SHP77 treated with DMSO at 0.1 percent for 48 hours (cell line): ENCODE measurements at places on chromosomes 2 and 18.

- no peak for DNase-seq
Observed at GRCh38 chr2:228828397-228828796, 442.7 kb downstream of the PID1 start.

- no peak for DNase-seq
Observed at GRCh38 chr2:89850481-89850880, 1159.0 kb downstream of the RPIA start.

GRCh38 chr2:233990261-233990798 lies 60.2 kb upstream of the SPP2 start:
- DNase-seq: no peak

DNA sequence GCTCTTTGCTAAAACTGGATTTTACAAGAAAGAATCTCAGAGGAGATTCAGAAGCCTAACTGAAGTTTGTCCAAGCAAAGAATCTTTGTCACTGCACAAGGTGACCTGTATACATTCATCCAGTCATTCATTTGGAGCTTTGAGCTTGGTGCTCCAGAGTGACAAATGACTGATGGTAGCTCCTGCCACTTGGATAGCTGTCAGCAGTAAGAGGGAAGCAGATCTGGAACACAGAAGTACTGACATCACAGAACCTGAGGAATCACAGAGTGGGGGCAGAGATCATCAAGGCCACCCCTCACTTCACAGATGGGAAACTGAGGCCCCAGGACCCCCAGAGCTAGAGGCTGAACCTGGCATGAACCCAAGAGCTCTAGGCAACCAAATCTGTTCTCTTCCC lies 28.8 kb upstream of the IGFBP2 start:
- no peak for DNase-seq

DNA sequence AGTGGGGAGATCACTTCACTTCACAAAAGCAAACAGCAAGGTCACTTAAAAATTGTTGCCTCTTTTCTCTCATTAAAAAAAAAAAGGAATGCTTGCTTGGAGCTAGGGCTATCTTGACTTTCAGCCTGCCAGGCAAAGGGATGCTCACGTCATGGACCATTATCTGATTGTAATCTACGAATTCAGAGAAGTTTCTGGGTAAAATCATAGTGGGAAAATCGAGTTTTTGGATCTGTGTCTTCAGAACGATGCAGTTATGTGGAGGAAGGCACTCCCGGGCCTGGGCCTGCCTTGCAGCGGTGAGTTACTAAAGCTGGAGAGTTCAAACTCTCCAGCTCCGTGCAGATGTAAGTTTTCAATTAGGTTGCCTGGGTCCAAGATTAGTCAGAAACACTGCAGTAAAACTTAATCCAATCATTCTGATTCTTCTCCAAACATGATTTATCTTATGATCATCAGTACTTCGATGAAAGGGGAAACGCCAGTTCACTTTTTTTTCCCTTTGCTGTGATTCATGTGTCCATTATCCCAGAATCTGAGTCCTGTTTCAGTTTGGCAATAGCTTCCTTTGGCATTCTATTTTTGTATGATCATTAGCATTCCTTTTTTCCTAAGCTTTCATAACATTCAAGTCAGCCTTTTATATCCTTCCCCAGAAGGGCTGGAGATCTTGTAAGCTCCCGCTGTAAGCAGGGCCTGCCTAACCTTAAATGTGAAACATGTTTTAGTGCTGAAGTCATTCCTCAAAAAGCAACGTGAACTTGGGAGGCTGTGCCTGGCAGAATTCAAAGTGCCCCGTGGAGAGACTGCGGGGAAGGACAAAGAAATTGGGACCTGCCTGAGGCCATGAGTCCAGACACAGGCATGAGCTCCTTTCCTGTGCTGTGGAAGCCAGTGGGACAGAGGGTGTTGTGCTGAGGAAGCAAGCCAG lies 119.3 kb upstream of the TWIST2 start:
- DNase-seq: no peak

GRCh38 chr2:105371810-105372209 lies 27.0 kb downstream of the FHL2 start:
- no peak for DNase-seq

- DNase-seq: no peak
Observed at GRCh38 chr2:216107760-216108159, 1.4 kb upstream of the XRCC5 start.

GRCh38 chr2:240139011-240139441 lies 1.4 kb downstream of the OTOS start:
- no peak for DNase-seq

GRCh38 chr2:14633461-14634181 lies 1.1 kb downstream of the LRATD1 start:
- peak; percentile 28 for DNase-seq

DNA sequence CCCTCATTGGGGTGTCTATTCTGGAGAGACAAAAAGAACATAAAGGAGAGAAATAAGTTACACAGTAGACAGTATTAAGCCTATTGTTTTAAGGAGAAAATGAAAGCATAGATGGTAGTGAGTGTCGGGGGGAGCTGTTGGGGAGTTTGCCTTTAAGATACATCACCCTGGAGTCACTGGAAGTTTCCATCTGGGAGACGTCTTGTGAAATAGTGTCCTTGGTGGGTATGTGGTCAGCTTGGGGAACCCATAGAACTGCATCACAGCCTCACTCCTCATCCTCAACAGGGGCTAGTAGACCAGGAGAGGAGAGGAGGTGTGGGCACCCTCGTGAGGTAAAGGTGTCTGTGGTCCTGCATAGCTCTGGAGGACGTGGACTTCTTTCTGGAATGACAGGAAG lies 60.6 kb downstream of the RNF144A start:
- no peak for DNase-seq

DNA sequence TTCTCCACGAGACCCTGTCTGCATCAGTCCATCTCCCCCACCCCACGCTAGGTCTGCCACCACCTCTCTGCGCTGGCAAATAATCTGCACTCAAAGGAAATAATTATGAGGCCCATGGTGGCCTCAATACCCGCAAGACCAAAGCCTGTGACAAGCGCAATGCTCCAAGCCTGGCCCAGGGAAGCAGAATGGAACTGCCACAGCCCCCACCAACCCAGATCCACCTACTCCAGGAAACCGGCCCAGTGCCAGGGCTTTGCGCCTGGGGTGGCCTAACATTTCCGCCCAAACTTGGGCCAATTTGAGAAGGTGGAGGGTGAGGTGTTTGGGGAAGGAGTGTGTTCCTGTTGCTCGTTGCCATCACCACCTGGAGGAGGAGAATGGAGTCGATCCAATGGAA lies 26.0 kb upstream of the ATOH8 start:
- DNase-seq: no peak

- peak; percentile 41 for DNase-seq
Observed at GRCh38 chr2:98036349-98037000, 40.7 kb upstream of the TMEM131 start.
